CD4-positive, alpha-beta T cell treated with Interleukin-21 for 1 hour (primary cell): ENCODE measurements at places on chromosomes 12 and 14.
A peak's percentile ranks its signal among the peaks of the same experiment; 100 is the strongest.

GRCh38 chr12:92134638-92135274, 10.9 kb downstream of the BTG1 start:
- no peak for DNase-seq

- peak; percentile 24 for DNase-seq
These were observed 103.7 kb upstream of the MAX start for GRCh38 chr14:65206078-65206447.

DNA sequence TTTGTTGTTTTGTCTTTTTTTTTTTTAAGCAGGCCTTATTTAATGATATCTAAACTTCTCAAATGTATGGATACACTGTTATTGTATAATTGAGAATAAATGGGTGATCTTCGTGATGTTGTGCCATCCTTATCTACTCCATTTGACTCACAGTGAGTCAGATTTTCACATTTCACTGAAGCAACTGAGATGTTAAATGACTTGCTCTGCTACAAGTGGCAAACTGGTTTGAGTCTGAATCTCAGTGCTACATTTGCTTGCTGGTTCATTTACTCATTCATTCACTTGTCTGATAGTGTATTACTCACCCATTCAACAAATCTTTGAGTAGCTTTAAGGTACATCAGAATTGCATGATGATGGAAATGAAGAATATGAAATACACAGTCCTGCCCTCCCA, 2.6 kb downstream of the KIAA0586 start:
- DNase-seq: no peak

DNA sequence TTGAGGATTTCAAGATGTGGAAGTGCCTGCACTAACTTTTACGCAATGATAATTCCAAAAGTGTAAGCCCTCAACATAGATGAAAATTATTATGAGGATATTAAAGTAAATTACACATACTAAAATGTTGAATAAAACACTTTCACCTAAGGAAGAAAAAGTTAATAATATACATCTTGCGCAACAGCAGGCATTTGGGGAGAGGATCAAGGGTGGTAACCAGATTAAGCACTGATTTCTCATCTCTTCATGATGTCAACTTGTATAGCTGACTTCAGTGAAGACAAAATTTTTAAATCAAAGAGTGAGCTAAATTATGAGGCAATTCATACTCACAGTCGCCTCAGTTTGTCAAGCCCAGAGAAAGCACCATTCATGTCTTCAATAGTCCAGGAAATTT, 33.8 kb downstream of the LRIG3 start:
- no peak for DNase-seq

DNA sequence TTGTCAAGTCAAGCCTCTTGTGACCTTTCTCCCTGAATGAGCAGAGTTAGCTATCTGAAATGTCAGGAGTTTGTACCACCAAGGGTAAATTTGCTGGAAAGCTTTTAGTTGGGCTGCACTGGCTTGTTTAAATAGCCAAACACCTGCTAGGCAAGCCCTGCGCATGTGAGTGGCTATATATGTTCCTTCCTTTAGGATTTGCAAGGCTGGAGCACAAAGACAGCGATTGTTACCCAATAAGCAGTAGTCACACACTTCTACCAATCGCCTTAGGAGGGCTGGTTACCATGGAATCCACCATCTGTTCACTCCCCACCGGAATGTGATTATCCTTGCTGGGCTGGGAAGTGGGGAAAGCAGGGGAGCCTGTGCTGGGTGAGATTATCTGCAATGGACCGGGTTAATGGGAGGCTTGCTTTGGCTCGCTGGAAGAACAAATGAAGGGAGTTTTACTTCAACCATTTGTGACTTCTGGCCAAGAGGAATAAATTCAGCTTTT, 102.5 kb downstream of the FGD4 start:
- DNase-seq: no peak

DNA sequence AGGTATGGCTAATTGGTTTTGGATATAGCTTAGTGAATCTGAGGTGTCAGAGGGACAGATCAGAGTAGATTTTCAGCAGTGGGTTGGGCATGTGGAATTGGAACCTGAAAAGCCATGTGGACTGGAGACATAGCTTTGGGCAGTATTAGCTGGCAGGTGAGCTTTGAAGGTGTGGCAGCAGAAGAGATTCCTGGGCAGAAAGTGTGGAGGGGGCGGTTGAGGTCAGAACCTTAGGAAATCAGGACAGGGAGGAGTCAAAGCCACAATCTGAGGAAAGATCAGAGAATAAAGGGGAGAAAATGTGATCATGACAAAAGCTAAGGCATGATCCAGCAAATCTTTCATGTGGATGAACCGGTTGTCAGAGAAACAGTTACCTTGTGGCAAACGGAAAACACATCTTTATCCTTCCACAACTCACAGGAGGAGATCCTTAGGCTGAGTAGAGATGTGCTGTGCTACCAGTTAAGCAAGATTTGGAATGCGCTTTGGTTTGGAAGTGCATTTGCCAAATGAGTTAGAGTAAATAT, 56.4 kb downstream of the PTGER2 start:
- no peak for DNase-seq

DNA sequence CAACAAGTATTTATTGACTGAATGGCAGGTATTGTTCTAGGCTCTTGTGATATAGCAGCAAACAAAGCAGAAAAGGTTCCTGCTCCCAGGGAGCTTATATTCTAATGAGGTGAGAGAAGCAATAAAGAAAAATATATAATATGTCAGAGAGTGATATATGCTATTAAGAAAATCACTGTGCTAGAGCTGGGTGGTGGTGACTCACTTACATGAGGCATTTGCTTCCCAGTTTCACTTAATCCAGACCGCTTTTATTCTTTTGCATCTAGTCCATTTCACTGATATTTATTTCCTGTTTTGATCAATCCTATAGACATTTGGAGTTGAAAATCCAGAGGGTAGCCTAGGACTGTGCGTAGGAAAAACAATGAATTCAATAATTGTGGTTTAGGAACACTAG, 17.5 kb downstream of the TRHDE start:
- DNase-seq: no peak

DNA sequence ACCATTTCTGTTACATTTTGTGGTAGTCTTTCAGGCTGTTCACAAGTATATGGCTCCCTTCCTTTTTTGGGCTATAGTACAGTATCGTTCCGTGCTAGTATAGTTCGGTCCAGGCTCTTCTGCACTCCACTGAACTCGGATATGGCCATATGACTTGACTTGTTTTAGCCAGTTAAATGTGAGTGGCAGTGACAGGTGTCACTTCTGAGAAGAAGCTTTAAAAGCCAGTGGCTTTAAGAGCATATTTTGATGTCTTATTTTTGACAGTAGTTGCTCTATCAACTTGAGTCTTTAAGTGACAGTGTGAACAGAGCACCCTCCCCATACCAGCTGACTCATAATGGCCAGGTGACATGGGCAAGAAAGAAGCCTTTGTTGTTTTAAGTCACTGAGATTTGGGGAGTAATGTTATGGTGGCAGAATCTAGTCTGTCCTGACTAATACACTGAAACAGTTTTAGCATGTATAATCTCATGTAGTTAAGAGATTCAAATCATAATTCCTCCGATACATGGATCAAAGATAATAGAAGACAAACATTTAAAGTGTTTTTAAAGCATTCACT, 64.6 kb downstream of the ANO4 start:
- no peak for DNase-seq

GRCh38 chr12:50061171-50061570, 3.8 kb downstream of the ASIC1 start:
- no peak for DNase-seq

DNA sequence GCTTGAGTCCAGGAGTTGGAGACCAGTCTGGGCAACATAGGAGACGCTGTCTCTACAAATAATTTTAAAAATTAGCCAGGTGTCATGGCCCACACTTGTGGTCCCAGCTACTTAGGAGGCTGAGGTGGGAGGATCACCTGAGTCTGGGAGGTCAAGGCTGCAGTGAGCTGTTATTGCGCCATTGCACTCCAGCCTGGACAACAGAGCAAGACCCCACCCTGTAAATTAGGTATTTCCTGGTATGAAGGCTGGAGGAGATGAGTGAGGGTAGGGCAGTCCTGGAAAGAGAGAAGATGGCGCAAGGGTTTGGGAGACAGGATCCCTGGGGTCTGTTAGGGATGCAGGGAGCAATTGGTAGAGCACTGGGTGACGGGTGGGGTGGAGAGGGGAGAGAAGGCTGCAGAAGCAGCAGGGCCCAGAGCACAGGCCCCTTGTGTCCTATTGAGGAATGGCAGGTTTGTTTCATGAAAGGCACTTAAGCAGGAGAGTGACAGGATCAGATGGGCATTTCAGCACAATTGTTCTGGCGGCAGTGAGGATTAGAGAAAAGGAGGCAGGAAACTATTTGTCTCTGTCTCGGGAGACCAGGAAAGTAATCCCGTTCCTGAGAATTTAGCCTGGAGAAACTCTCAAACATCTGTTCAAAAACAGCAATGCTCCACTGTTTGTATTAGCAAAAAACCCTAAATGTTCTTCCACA, 47.2 kb upstream of the KTN1 start:
- no peak for DNase-seq

- peak; percentile 51 for DNase-seq
These were observed 4.4 kb downstream of the TXNRD1 start for GRCh38 chr12:104219908-104220404.

- no peak for DNase-seq
These were observed 1.6 kb downstream of the FGF6 start for GRCh38 chr12:4444031-4444430.

- no peak for DNase-seq
These were observed 144.2 kb downstream of the KIF26A start for GRCh38 chr14:104282332-104283196.

GRCh38 chr14:85483037-85483436, 46.9 kb upstream of the FLRT2 start:
- no peak for DNase-seq

GRCh38 chr14:69808919-69809808, 12.1 kb upstream of the SLC10A1 start:
- no peak for DNase-seq

- no peak for DNase-seq
These were observed 839.2 kb downstream of the SLC6A15 start for GRCh38 chr12:84073401-84073800.

DNA sequence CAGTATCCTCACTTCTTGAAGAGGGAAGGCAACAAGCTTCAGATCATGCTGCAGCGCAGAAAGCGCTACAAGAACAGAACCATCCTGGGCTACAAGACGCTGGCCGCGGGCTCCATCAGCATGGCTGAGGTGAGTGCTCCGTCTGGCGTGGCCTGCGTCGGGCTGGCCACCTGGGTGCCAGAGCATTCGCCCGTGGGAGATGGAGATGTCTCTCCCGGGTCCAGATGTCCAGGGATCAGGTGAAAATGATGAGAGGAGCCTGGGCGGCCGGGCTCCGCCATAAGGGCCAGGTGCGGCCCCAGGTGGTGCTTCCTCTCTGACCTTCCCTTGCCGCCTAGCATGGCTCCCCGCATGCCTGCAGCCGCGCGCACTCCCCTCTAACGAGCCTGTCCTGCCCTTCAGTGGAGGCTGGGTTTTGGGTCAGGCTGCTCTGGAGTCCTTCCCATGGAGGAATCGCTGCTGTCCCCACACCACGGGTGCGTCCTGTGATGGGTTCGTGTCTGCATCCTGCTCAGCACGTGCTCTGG, 40.6 kb downstream of the PACS2 start:
- no peak for DNase-seq

- DNase-seq: no peak
These were observed 48.8 kb downstream of the LRCOL1 start for GRCh38 chr12:132561427-132562156.

- no peak for DNase-seq
These were observed 82.3 kb downstream of the ITPR2 start for GRCh38 chr12:26750531-26751175.

DNA sequence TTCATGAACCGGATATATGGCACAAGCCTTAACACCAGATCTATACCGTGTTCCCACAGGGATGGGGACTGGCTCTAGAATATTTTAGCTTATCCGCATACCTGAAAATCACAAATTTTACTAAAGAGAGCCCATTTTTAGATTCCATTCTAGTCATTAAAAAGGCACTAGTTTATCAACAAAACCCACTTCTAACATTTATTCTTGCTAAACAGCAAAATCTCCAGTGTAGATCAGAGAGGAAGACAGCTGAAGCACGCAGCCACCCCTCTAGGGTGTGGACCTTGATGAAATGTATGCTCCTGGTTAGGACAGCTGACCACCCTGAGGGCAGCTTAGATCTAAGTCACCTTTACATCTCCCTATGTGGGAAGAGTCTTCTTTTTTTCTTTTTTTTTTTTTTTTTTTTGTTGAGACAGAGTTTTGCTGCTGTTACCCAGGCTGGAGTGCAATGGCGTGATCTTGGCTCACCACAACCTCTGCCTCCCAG, 62.4 kb downstream of the EID3 start:
- DNase-seq: no peak

GRCh38 chr12:43848226-43848507, 12.3 kb downstream of the TMEM117 start:
- no peak for DNase-seq

- no peak for DNase-seq
These were observed 96.2 kb upstream of the CPM start for GRCh38 chr12:69028941-69029729.

DNA sequence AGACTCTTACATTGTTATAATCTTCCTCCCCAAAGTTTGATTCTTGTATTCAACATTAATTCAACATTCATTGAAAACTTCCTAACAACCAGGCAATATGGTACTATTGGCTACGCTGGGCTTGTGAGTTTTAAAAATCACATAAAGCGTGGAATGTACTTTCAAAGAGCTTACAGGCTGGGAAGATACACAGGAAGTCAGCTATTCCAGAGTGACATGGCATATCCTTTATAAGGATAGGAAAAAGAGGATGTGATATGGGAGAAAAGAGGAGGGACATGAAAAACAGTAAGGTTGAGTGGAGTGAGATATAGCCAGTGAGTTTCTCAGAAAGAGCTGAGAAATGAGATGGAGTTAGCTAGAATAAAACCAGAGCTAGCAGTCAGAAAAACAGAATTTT, 103.6 kb upstream of the ATF7IP start:
- DNase-seq: no peak

GRCh38 chr12:45732250-45732649, 2.7 kb downstream of the ARID2 start:
- DNase-seq: peak; percentile 71

DNA sequence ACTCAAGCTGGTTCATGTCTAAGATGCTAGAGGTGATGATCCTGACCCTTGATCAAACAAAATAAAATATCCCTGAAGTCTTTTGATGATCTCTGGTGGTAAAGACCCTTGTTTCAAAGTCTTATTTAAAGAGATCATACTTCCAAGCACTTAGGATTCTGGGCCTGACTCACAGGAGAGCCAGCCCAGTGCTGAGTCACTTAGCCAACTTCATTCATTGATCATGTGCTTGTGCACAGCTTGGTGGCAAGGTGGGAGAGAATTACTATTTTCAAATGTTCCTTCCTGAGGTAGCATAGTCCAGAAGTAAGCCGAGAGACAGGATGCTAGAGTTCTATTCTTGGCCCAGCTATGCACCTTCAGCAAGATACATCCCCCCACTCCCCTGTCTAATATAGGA, 40.6 kb downstream of the SCN8A start:
- DNase-seq: no peak
